HTR-8/SVneo (cell line): ENCODE measurements at places on chromosomes 2 and 18.

- DNase-seq: no peak
Observed at GRCh38 chr2:149184991-149185390, 145.4 kb upstream of the LYPD6 start.

DNA sequence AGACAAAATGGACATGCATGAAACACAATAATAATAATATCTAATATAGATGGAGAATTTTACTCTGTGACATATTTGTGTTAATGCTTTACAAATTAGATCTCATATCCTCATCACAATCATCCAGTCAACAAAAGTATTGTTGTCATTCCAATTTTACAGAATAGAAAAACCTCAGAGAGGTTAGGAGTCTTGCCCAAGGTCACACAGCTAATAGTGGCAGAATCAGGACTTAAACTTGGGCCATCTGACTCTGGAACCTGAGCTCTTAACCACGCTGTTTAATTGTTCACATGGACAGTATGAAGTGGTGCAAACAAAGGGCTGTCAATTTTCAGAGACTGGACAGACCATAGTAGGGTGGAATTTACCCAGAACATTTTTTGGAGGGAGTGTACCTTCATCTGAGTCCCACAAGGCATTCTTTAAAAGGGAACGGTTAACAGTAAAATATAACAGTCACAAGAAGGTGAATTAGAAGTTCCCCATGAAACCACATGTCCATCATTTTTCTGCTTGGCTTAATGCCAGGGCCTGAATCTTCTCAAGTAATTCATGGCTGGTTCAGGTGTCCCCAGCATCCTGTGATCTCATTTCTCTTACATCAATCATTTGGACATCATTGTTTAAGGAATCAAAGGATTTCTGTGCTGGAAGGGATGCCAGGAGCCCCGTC lies 35.4 kb upstream of the CCDC93 start:
- DNase-seq: no peak

GRCh38 chr18:75923169-75923568 lies 495.7 kb upstream of the SMIM21 start:
- no peak for DNase-seq

GRCh38 chr2:132816234-132816633 lies 146.2 kb upstream of the LYPD1 start:
- DNase-seq: no peak

DNA sequence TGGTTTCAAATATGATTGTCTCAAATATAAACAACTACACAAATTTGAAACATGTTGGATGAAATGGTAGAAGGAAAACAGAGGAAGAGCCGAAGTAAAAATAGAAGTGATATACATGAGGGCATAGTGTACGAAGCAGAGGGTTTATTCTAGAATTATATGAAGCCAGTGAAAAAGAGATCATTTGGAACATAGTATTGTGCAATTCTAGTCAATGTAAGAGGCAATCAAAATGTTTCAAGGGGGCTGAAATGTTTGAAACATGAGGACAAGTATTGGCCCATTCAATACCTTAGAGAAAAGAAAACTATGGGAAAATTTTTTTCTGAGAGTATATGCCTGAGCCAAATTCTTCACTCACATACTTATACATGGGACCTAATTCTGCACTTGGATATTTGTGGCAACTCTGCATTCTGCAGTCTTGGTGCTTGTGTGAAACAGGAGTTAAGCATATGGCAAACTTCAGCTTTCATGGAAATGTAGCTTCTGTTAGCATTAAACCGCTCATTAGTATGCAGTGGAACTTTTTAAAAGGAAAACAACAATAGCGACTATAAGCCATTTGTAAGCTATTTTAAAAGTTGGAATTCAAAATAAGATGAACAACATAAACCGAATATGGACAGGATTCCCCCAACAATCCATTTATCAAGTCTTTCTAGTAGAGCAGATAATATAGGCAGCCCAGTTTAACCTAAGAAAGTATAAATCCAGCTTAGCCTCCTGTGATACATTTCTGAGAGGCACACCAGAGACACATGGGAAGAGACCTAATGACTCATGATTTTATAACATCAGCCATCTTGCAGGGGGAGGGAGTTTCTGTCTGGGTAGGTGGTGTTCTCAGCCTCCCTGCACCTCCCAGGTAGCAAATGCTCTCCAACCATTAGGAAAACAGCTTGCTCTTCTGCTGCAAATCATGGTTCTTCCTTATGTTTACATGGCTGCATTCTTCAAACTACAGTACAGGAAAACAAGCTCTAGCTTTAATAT lies 197.8 kb downstream of the PAX3 start:
- DNase-seq: no peak

- no peak for DNase-seq
Observed at GRCh38 chr2:182548031-182548950, 121.5 kb upstream of the PDE1A start.

DNA sequence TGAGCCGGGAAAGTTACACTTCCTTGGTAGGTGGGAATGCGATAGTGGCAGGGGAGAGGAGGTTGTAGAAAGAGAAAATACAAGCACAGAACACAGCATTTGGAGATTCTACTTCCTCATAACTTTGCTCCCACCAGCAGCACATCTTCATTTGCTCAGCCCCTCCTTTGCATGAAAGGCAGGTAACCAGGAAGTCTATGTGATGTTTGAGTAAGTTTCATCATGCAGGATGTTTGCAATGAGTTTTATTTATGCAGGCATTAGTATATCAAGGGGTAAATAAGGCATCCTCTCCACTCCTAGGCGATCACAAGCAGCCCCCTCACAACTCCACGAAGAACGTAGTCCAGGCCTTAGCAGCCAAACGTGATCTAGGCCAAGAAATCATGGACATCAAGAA lies 5.0 kb downstream of the RNF152 start:
- DNase-seq: no peak

- no peak for DNase-seq
Observed at GRCh38 chr2:42421601-42422239, 60.7 kb upstream of the COX7A2L start.

- no peak for DNase-seq
Observed at GRCh38 chr2:10019174-10019573, 24.2 kb upstream of the KLF11 start.

GRCh38 chr2:197113275-197113711 lies 186.8 kb upstream of the PGAP1 start:
- DNase-seq: no peak

DNA sequence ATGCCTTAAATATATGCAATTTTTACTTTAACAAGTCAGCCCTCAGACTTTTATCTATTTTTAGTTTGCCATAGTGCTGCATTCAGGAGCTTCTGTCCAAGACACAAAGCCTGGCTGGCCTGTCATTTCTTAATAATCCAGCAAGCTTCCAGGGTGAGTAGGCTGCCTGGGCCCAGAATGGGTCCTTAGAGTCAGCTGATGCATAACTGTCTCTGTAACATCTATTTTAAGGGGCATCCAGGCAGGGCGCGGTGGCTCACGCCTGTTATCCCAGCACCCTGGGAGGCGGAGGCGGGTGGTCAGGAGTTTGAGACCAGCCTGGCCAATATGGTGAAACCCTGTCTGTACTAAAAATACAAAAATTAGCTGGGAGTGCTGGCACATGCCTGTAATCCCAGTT lies 11.8 kb upstream of the GNLY start:
- DNase-seq: no peak

- no peak for DNase-seq
Observed at GRCh38 chr2:233413046-233413445, 58.8 kb downstream of the DGKD start.

GRCh38 chr2:172012677-172013391 lies 13.1 kb downstream of the METAP1D start:
- no peak for DNase-seq

GRCh38 chr2:66438891-66439811 lies 4.2 kb downstream of the MEIS1 start:
- DNase-seq: no peak

- no peak for DNase-seq
Observed at GRCh38 chr2:5695654-5696403, 3.6 kb downstream of the SOX11 start.

- DNase-seq: no peak
Observed at GRCh38 chr2:149906886-149907285, 319.3 kb upstream of the MMADHC start.

GRCh38 chr2:110876167-110876999 lies 144.0 kb downstream of the ACOXL start:
- DNase-seq: no peak

DNA sequence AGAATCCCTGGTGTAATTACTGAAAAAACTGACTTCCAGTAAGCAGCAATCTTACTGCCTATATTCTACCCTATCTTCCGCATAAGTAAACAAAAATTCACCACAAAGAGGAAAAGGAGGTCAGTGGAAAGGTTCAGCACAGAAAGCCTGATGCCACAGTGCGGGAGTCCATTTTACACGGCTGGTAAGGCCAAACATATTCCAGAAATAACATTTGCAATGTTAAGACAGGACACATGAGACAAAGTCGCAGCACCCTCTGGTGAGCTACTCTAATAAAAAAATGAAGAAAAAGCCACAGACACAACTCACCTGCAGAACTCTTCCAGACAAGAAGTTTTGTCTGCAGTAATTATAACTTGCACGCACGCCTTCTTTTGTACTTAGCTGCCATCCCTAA lies 40.6 kb downstream of the GEMIN6 start:
- DNase-seq: no peak

GRCh38 chr2:72129681-72130340 lies 17.9 kb downstream of the CYP26B1 start:
- DNase-seq: no peak

GRCh38 chr2:117989854-117990438 lies 23.9 kb downstream of the CCDC93 start:
- DNase-seq: no peak

DNA sequence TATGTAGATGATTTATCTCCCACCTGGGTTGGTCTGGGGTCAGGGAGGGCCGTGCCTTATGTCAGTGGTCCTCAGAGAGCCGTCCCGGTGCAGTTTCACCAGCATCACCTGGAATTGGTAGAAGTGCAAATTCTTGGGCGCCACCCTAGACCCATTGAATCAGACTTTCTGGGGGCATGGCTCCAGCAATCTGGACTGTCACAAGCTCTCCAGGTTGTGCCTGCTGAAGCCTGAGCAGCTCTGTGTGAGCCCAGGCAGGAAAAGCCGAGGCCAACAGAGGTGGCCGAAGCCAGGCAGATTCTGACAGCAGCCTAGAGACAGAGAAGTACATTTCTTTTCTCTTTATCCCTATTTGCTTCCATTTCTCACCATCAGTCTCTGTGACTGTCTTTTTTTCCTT lies 98.4 kb upstream of the SEC11C start:
- no peak for DNase-seq

DNA sequence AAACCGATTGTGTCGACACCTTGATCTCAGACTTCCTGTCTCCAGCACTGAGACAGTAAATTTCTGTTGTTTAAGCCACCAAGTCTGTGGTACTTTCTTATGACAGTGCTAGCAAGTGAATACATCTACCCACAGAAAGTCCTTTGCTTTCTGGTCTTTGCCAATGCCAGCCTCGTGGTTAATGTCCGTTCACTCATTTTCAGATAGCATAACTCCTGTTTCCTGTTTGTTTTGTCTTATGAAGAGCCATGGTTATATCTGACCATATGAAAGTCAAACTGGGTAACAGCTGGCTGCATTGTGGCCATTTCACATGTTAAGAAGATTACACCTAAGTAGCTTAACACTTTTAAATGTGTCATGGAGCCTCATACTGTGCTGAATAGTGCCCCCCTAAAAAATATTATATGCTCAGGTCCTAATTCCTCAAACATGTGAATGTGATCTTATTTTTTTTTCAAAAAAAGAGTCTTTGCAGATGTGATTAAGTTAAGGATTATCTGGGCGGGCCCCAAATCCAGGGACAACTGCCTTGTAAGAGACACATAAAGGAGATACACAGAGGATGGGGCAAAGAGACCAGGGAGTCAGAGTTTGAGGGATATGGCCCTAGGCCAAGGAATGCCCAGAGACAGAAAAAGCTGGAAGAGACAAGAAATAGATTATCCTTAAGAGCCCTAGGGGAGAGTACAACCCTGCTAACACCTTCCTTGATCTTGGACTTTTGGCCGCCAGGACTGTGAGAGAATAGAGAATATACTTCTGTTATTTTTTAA lies 118.0 kb downstream of the KCNE4 start:
- no peak for DNase-seq

GRCh38 chr18:40079786-40080185 lies 1875.2 kb upstream of the PIK3C3 start:
- DNase-seq: no peak

GRCh38 chr18:45282101-45282812 lies 333.0 kb upstream of the SLC14A2 start:
- no peak for DNase-seq

DNA sequence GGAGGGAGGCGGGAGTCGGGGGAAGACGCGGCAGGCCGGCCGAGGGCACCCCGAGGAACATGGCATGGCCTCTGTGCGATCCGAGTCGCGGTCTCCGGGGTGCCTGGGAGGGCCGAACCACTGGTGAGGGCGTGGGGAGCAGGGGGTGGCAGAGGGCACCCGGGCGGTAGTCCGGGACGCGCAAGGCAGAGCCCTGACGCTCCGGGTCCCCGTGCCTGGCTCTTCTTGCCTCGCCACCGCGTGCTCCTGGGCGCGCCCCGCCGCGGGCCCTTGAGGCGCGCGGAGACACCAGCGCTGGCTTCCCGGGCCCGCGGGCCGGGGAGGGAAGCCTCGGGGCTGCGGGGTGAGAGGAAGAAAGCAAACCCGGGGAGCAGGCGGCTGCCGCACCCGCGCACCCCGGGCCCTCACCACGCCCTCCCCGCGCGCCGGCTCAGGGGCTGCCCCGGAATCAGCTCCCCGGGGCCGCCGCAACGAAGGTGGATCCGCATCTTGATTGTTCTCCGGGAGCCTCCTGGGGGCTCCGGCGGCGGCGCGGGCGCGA lies 4.3 kb downstream of the SOX11 start:
- DNase-seq: no peak

DNA sequence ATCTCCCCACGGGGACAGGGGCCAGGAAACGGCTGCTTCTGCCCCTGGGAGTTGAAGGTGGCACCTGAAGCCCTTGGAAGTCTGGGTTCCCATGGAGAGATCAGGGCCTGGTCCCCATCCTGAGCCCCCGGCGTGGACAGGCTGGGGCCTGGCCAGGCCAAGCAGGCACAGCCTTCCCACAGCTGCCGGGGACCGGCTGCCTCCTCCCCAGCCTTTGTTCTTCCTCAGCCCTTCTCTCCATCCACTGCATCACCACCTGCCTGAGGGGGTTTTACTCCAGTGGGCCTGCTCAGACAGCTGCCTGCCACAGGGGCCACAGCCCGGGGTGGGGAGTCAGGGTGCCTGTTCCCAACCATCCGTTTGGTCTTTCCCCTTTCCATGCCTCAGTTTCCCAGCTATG lies 187.7 kb downstream of the INHBB start:
- DNase-seq: no peak
